SJSA1 (cell line): ENCODE measurements at places on chromosomes 5 and 9. TPM values are rescaled to one million over a fixed set of nuclear protein-coding genes. Genes with fewer than 3 reads are reported as not detected.
A peak's percentile ranks its signal among the peaks of the same experiment; 100 is the strongest.

PRLR gene
- total RNA-seq: 0.05 TPM in 1 of 2 replicates, not detected in the other

PTGS1 gene
- total RNA-seq: 0.39 and 0.97 TPM in 2 replicates

DNA sequence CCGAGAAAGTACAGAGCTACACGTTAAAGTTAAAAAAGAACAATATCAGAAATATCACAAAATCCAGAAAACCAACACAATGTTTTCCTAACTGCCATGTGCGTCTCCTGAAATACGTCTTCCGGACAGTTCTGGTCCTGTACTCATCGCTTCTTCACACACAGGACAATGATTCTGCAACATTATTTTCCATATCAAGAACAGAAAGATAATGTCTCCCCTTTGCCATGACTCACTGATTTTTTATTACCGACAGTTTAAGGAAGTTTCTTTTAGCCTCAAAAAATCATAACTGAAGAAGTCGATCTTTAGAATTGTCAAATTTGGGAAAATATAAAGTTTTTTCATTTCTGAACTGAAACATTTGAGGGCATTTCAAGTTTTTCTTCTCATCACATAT is 2.5 kb downstream of the TBC1D9B start:
- H3K27ac ChIP-seq: no peak overlapping the region
- no peaks in the 10 kb centered on the region for H3K27me3 ChIP-seq
- DNase-seq: no peak
- no peak overlapping the region for H3K4me3 ChIP-seq
- H3K36me3 ChIP-seq: peaks cover 70% of the 10 kb centered on the region

GRCh38 chr9:113187929-113188595 is 33.0 kb downstream of the FKBP15 start:
- peak overlapping the region; percentile 11; the same call in 1 of the 2 replicates for H3K4me3 ChIP-seq
- no peaks in the 10 kb centered on the region for H3K27me3 ChIP-seq
- peak; percentile 42 for DNase-seq
- H3K4me1 ChIP-seq: peaks cover 21% of the 10 kb centered on the region

SLC34A1 gene
- total RNA-seq: not detected in 2 replicates

- no peaks in the 10 kb centered on the region for H3K27me3 ChIP-seq
- H3K4me3 ChIP-seq: no peak overlapping the region
- H3K27ac ChIP-seq: no peak overlapping the region
- no peak for DNase-seq
- H3K4me1 ChIP-seq: peaks cover 5% of the 10 kb centered on the region
Measured at GRCh38 chr5:100668511-100668910, 133.3 kb downstream of the FAM174A start.

DBH gene
- total RNA-seq: not detected in 2 replicates

DNA sequence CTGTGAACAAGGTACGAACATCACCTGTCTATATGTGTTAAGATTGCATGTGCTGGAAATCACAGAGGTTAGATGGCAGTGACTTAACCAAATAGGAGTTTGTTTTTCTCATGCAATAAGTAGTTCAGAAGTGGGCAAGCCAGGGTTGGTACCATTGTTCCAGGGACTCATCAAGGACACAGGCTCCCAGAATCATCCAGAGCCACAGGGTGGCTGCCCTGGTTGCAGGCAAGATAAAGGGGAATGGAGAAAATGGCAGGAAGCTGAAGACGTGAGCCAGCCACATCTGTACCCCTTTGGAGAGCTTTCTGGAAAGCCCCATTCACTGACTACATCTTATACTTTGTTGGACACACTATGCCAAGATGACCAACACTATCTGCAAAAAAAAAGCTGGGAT is 126.0 kb upstream of the IL12B start:
- H3K27me3 ChIP-seq: no peaks in the 10 kb centered on the region
- peak; percentile 19 for DNase-seq
- no peak overlapping the region for H3K4me3 ChIP-seq
- peaks cover 49% of the 10 kb centered on the region for H3K4me1 ChIP-seq

ADCY2 gene
- total RNA-seq: 0.21 TPM in 1 of 2 replicates, not detected in the other

GRCh38 chr9:15299374-15299939 is 7.6 kb downstream of the TTC39B start:
- no peak overlapping the region for H3K4me3 ChIP-seq
- H3K36me3 ChIP-seq: no peaks in the 10 kb centered on the region
- H3K4me1 ChIP-seq: peaks cover 18% of the 10 kb centered on the region

- no peak for DNase-seq
- no peak overlapping the region for H3K4me3 ChIP-seq
- H3K27me3 ChIP-seq: no peaks in the 10 kb centered on the region; the same call in 1 of the 2 replicates
Measured at GRCh38 chr9:75186767-75187380, 98.6 kb downstream of the OSTF1 start.

NSMF gene
- total RNA-seq: 11.6 and 17.9 TPM in 2 replicates

TMEM171 gene
- total RNA-seq: 4.5 and 8.4 TPM in 2 replicates

GRCh38 chr9:134557331-134557730 is 84.3 kb upstream of the COL5A1 start:
- H3K27me3 ChIP-seq: no peaks in the 10 kb centered on the region
- H3K4me3 ChIP-seq: no peak overlapping the region

OSMR gene
- 16.9 and 26.4 TPM in 2 replicates for total RNA-seq

DNA sequence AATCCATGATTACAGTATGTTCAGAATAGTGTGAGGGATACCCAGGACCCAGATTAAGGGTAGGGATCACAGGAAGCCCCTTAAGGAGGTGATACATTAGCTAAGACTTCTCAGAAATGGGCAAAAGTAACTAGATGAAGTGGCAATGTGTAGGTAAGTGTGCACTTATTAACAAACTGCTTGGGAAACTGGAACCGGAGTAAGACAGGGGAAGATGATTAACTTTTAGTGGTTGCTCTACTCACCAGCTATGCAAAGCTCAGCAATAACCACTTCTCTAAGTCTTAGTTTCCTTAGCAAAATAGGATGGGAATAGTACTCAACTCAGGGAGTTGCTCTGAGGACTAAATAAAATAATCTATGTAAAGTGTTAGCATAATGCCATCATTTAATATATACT is 182.2 kb downstream of the MCTP1 start:
- no peak overlapping the region for H3K27ac ChIP-seq
- DNase-seq: no peak
- no peak overlapping the region for H3K4me3 ChIP-seq
- no peaks in the 10 kb centered on the region for H3K36me3 ChIP-seq
- no peaks in the 10 kb centered on the region for H3K27me3 ChIP-seq

SLC6A19 gene
- 0.03 TPM in 1 of 2 replicates, not detected in the other for total RNA-seq

PLEKHG4B gene
- 0.03 and 0.34 TPM in 2 replicates for total RNA-seq

DNA sequence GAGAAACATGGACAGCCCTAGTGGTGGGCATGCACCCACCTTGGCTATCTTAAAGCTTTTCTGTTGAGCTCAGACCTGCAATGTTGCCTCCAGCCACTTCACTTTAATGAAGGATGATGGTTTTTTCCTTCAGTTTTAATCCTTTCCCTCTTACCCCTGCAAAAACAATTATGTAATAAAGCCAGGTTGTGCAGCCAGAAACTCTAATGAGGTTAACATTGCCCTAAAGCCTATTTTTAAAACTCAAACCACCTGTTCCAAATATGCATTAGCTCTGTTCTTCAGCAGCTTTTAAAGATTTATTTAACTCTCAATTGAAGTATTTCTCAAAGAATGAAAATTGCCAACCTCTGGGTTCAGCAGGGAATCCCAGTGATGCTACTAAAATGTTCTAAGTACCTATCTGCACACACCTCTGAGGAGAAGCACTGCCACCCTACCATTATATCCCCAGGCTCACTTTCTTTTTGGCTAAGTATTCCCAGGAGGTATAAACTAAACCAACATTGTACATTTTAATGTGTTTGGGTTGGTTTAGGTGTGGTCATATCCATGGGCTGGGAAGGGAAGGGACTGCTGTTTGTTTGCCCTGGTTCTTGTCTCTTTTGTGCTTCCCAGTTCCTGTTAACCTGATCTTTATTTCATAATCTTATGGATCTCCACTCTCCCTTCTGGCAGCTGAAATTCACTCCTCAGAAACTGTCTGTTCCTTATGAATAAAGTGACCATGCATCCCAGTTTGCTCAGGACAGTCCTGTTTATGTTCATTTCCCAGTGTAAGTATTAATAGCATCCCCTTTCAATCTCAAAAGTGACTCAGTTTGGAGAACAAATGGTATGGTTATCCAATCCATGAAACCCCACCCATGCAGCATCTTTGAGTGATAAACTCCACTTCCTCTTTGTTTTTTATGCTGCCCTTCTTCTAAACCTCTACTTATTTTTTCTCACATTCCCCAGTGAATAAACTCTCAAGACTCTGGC is 251.7 kb downstream of the RAB3C start:
- H3K36me3 ChIP-seq: no peaks in the 10 kb centered on the region
- no peak for DNase-seq
- H3K27ac ChIP-seq: no peak overlapping the region
- H3K27me3 ChIP-seq: no peaks in the 10 kb centered on the region; the same call in 1 of the 2 replicates
- no peaks in the 10 kb centered on the region for H3K4me1 ChIP-seq

GRCh38 chr5:112634796-112635195 is 102.9 kb upstream of the APC start:
- no peaks in the 10 kb centered on the region for H3K36me3 ChIP-seq
- no peaks in the 10 kb centered on the region for H3K4me1 ChIP-seq
- no peak overlapping the region for H3K27ac ChIP-seq
- no peaks in the 10 kb centered on the region for H3K27me3 ChIP-seq
- no peak for DNase-seq

DNA sequence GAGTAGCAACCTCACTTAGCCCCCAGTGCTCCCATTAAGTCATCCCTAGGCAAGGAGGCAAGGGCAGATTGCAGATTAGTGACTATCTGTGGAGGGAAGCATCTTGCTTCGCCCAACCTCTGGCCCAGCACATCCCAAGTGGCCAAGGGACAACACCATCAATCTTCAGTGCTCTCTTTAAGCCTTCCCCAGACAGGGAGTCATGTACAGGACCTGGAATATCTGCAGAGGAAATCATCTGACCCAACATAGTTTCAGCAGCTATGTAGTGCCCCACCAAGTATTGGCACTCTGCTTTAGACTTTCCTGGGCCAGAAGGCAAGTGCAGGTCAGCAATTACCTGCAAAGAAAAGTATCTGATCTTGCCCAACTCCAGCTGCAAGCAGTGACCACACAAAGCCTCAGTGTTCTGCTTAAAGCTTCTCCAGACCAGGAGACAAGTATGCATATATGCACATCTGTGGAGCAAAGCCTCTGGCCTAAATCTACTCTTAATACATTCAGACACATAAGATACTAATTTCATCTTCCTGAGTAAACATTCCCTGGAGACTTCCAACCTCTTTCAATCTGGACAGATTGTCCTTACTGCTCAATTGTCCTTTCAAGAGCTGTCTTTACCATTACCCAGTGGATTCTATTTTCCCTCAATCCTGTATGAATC is 224.8 kb upstream of the VLDLR start:
- DNase-seq: no peak
- no peak overlapping the region for H3K27ac ChIP-seq
- H3K27me3 ChIP-seq: no peaks in the 10 kb centered on the region
- no peaks in the 10 kb centered on the region for H3K36me3 ChIP-seq
- H3K4me1 ChIP-seq: no peaks in the 10 kb centered on the region
- H3K4me3 ChIP-seq: no peak overlapping the region

PIP5K1B gene
- not detected in 2 replicates for total RNA-seq

GRCh38 chr5:67999391-67999790 is 216.2 kb upstream of the PIK3R1 start:
- no peaks in the 10 kb centered on the region for H3K36me3 ChIP-seq
- no peak for DNase-seq
- H3K27ac ChIP-seq: 0 out of 2 replicates have a peak overlapping the region, but pooled peaks have one; percentile 82
- no peak overlapping the region for H3K4me3 ChIP-seq
- H3K4me1 ChIP-seq: peaks cover 8% of the 10 kb centered on the region

DNA sequence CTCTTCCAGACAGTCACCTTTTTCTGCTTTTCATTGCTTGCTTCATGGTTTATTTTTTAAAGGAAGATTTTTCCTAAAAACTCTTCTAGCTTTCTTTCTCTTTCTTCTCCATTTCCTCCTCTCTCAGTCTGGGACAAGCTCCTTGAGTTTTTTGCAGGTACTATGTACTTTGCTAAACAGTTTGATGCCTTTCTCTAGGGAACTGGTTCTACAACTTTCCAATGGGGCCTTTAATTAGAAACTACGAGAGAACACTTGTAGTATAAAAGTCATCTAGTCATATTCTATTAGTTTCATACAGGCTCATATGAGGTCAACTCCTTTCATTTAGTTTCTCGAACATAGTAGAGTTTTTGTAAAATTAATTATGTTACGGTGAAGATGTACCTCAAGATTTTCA is 189.6 kb downstream of the DOCK8 start:
- DNase-seq: no peak
- no peak overlapping the region for H3K27ac ChIP-seq
- no peaks in the 10 kb centered on the region for H3K4me1 ChIP-seq
- no peaks in the 10 kb centered on the region for H3K36me3 ChIP-seq
- H3K4me3 ChIP-seq: no peak overlapping the region
- H3K27me3 ChIP-seq: no peaks in the 10 kb centered on the region

SYK gene
- not detected in 2 replicates for total RNA-seq

DNA sequence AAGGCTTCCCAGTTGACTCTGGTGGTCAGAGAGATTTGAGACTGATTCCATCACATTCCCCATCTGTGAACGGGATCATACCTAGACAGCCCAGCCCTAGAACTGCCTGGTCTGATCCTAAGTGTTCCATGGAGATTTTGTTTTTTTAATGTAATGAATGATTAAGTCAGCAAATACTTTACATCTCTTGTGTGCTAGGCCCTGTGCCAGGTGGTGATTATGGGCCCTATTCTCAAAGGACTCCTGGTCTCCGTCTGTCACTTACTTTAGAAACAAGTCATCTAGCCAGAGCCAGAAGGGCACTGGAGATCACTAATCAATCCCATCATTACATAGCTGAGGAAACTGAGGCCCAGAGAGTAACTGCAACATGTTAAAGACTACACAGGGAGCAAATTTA is 1.1 kb upstream of the GPX3 start:
- no peaks in the 10 kb centered on the region for H3K36me3 ChIP-seq
- H3K27ac ChIP-seq: no peak overlapping the region
- H3K27me3 ChIP-seq: no peaks in the 10 kb centered on the region
- peaks cover 16% of the 10 kb centered on the region for H3K4me1 ChIP-seq
- DNase-seq: no peak
- H3K4me3 ChIP-seq: no peak overlapping the region

GRCh38 chr5:37283214-37283820 is 34.1 kb upstream of the CPLANE1 start:
- H3K27ac ChIP-seq: no peak overlapping the region
- no peaks in the 10 kb centered on the region for H3K27me3 ChIP-seq
- H3K4me3 ChIP-seq: no peak overlapping the region
- H3K36me3 ChIP-seq: no peaks in the 10 kb centered on the region
- no peak for DNase-seq
- H3K4me1 ChIP-seq: no peaks in the 10 kb centered on the region

DNA sequence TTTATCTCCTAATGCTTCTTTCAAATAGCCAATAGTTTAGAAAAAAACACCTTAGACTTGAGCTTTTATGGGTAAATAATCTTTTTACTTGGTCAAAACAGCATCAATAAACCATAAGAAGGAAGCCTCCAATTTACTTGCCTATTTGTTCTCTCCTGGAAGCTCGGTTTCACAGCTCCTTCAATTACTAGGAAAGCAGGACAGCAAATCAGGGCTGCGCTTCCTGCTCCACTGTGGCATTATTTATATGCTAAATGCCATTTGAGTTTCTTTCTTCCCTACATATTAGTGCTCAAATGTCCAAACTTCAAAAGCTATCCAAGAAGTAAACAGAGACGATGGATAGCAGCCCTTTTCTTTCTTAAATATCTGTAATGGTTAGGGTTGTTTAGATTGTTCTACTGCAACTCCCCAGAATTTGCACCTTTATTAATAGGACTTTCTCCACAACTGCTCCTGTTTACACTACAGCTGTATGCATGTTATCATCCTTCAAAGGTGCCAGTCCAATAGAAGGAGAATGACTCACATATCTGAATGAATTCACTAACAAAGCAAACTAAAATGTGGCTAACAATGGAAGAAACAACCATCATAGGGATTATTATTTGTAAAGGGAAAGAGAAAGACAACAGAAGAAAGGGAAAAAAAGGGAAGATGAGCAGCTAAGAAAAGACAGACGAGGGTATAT is 58.7 kb downstream of the MED27 start:
- H3K27ac ChIP-seq: no peak overlapping the region
- no peak overlapping the region for H3K4me3 ChIP-seq
- peaks cover 14% of the 10 kb centered on the region for H3K4me1 ChIP-seq
- peak; percentile 42 for DNase-seq

TESK1 gene
- total RNA-seq: 1.2 and 5.2 TPM in 2 replicates
